Brain microvascular endothelial cell (primary cell): ENCODE measurements at places on chromosomes 3 and 15.

- DNase-seq: no peak
Observed at GRCh38 chr3:42894698-42895579, 11.0 kb upstream of the ZNF662 start.

DNA sequence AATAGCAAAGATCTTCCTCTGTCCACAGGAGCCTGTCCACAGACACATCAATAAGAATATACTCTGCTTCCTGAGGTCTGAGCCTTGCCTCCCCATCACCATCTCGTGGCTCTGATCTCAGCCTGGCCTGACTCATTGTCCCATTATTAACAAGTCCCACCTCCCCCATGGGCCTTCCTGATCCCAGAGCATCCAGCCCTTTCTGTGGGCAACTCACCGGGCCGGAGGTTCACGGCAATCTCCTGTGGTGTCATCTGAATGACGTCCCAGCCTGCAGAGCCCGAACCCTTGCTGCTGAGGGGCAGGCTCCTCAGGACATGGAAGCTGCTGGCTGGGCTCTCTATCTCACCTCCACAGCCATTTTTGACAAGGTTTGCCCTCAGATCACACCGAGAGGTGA lies 28.1 kb downstream of the ITGB5 start:
- peak; percentile 90 for DNase-seq

DNA sequence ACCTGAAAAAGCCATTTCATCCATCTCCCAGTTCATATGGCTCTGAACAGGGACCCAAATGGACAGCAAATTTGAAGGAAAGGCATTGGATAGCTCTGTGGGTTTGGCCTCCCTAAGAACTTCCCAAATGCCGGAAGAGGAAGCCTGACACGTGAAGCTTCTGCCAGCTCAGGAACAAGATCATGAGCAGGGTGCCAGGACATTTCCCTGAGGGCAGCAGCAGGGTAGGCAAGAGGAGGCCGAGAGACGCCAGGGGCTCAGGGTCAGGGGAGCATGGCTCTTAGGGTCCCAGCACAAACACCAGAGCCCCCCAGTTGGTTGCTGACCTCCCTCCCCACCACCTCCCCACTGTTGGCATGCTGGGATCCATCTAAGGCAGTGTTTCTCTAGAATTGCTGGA lies 187.5 kb downstream of the MEGF11 start:
- no peak for DNase-seq

DNA sequence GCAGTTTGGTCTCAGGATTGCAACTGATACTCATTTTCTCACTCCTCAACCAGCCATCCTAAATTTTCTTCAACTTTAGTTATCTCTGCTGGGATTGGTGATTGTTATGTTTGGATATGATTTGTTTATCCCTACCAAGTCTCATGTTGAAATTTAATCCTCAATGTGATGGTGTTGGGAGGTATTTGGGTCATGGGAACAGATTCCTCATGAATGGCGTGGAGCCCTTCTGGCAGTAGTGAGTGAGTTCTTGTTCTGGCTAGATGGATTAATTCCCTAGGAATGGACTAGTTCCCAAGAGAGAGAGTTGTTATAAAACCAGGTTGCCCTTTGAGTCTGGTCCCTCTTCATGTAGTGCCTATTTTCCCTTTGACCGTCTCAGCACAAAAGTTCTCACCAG lies 399.9 kb downstream of the SQOR start:
- DNase-seq: no peak

- no peak for DNase-seq
Observed at GRCh38 chr3:175192536-175192935, 333.4 kb downstream of the NAALADL2 start.

GRCh38 chr3:71930056-71930991 lies 145.4 kb upstream of the PROK2 start:
- peak; percentile 19 for DNase-seq

GRCh38 chr3:7630925-7631324 lies 770.0 kb downstream of the GRM7 start:
- peak; percentile 2 for DNase-seq

DNA sequence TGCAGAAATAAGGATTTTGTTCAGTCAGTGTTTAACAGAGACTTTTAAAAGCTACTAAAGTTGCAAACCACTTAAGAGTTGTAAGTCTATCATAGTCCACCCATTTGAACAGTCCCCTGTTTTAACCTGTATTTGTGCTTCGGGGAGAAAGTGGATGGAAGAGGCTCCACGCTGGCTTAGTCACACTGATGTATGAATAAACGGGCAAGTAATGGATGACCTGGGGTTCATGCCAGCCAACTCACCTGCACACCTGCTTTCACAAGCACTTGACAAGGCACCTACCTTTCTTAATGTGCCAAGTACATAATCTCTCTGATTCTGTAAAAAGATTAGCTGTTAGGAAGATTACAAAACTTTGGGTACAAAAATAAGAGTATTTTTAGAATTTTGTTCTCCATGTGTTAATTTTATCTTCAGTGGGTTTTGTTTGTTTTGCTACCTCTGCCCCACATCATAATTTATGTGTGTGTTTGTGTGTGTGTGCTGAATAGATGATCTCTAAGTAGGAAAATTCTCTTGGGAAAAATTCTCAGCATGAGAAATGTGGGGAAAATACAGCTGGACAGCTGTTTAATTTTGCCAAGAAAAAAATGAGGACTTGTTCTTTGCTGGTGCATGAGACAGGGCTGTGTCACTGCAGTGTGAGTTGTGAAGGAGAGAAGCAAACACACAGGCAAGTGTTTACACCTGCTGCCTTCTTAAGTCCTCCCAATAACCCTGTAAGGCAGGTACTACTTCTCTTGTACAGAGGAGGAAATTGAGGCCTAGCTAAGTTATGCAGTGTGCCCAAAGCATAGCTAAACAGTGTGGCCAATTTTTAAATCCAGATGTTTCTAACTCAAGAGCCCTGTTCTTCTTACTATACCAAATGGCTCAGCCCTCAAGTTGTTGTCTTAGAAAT lies 181.2 kb upstream of the IL12A start:
- no peak for DNase-seq

- DNase-seq: no peak
Observed at GRCh38 chr15:76060118-76060989, 569 bp downstream of the TMEM266 start.

DNA sequence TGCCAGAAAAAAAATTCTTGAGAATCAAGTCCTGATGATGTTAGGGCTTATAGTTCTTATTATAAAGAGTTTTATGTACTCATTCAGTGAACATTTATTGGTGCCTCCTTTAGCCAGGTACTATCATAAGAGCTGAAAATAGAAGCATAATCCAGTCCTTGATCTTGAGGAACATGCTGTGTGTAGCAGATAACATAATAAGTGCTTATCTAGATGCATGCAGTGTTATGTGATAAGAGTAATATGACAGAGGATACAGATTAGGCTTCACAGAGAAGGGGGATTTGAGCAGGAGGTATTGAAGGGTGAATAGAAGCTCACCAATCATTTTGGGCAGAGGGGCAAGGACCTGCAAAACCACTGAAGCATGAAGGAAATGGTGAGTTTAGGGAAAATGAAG lies 1.1 kb downstream of the CCR2 start:
- no peak for DNase-seq

GRCh38 chr3:148128136-148128535 lies 569.6 kb upstream of the AGTR1 start:
- no peak for DNase-seq

DNA sequence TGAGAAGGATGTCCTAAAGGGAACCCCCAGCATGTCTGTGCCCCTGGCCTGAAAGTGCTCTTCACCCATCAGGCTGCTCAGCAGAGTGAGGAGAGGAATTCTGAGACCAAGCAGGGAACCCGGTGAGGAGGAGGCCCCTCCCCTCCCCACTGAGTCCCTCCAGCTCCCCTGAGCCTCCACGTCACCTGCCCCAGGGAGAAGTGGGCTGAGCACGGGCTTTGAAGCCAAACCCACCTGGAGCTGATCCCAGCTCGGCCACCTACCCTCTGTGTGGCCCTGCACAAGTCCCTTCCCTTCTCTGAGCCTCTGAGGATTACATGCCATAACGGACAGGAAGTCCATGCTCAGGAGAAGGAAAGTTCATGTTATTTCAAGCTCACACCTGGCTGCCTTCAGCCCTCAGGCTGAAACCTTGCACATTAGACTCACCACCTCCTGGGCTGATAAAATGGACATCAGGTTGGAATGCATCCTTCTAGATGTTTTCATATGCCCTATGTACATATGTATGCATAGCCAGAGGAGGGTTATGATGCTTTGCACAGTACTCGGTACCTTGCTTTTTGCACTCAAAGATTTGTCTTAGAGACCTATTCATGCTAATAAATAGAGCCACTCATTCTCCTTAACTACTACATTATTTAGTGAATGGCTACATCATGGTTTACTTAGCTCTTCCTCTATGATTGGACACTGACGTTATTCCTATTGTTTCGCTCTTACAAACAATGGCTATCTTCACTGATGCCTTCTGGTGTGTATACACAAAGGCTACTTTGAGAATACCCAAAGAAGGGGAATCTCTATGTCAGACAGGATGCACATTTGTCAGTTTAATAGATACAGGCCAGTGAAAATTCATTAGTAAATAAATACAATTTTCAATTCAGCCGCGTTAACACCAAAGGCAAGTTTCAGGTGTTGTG lies 31.6 kb upstream of the GATA2 start:
- no peak for DNase-seq

DNA sequence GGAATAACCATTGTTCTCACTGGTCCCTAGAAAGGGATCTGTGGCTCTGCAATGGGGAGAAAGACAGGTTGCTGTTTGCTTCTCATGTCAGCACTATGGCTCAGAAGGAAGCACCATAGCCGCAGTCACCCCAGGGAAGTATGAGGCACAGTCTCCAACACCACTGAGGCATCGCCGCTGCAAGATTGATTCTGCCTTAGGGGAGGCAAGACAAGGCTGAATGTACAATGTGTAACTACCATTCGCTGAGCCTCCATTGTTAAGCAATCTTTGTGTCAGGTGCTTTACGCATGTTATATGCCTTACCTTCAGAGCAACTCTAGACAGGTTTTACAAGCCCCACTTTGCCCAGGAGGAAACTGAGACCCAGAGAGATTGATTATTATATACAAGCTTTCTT lies 100.7 kb upstream of the KCNMB2 start:
- DNase-seq: no peak

GRCh38 chr3:169457807-169458697 lies 205.5 kb downstream of the MECOM start:
- DNase-seq: no peak

DNA sequence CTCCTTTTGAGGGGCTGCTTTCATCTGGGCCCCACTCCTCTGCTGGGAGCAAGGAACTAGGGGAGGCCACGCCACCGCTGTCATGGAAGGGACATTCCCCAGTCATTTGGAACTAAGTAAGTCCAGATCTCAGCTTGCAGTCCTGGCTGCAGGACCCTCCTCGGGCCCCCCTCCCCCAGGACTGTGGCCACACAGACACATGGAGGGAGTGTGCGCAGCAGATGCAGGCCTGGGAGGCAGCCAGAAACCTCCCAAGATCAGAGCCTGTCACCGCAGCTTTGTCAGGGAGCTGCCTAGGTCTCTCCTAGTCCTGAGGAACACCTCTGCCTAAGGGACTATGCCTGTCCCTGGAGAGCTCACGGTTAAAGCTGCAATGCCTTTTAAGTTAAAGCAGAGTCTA lies 7.3 kb upstream of the SEMA3F start:
- no peak for DNase-seq

DNA sequence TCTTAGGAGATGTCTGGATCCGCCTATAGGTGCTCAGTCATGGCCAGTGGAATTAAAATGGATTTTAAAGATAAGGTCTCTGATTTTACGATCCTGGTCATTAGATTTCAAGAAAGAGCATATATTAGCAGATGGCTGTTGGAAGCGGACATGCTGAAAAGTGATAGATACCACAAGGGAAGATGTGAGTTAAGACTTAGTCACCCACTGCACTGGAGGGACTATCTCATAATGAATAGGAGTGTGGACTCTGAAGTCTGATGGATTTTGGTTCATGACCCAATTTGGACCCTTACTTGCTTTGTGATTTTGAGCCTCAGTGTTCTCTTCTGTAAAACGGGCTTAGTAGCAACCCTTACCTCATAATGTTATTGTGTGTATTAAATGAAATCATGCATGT lies 214.7 kb downstream of the CHST2 start:
- peak; percentile 9 for DNase-seq

- DNase-seq: no peak
Observed at GRCh38 chr15:26298659-26299170, 435.6 kb upstream of the ATP10A start.

- no peak for DNase-seq
Observed at GRCh38 chr3:27325419-27325818, 43.8 kb downstream of the NEK10 start.

GRCh38 chr3:20787005-20787404 lies 601.0 kb upstream of the SGO1 start:
- no peak for DNase-seq

GRCh38 chr3:173266441-173266840 lies 125.4 kb upstream of the SPATA16 start:
- DNase-seq: no peak

GRCh38 chr3:142801746-142802145 lies 77.9 kb downstream of the TRPC1 start:
- no peak for DNase-seq

DNA sequence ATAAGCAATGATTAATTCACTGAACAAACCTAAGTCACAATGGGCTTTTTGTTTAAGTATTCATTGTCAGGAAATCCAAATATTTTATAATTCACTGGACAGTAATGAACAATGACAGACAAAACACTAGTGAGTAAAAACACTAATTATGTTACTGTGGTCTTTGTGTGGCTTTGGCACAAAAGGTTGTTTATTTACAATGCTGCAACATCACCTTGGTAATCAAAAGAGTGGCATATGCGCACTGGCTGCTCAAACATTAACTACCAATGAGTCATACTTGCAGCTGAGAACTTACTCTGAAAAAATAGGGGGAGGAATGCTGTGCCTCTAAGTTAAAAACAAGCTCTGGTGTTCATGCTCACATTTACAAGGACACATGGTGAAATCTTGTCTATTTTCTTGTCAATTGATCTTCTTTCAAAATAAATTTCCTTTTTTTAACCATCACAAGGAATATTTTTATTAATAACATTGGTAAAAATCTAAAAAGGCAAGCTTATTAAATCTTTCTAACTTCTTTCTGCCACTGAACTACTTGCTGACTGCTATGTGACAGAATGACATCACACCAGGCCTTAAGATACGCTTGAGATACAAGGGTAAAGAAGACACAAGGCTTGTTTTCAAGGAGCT lies 85.2 kb upstream of the PPIB start:
- DNase-seq: peak; percentile 89

- no peak for DNase-seq
Observed at GRCh38 chr3:85979034-85979433, 1011.9 kb downstream of the VGLL3 start.
